GM04504 (cell line): ENCODE measurements at places on chromosomes 16 and 17.

GRCh38 chr17:742147-742793, 9.8 kb downstream of the GEMIN4 start:
- DNase-seq: no peak

DNA sequence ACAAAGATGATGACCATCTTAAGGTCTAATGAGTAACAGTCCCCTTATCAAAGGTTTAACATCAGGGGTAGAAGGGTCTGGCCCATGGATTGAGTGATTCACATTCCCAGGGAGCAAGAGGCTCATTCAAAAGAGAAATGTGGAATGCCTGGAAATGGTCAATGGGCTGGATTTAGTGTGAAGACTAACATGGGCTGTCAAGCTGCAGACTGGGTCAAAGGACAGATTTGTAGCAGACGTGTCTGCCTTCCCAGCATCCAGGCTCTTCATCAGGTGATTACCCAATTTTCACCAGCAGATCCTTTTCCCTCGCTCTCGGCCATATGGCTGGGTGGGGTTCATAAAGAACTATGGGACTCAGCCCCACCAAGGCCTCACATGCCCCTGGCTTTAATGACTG, 26.8 kb downstream of the DCUN1D3 start:
- DNase-seq: no peak

DNA sequence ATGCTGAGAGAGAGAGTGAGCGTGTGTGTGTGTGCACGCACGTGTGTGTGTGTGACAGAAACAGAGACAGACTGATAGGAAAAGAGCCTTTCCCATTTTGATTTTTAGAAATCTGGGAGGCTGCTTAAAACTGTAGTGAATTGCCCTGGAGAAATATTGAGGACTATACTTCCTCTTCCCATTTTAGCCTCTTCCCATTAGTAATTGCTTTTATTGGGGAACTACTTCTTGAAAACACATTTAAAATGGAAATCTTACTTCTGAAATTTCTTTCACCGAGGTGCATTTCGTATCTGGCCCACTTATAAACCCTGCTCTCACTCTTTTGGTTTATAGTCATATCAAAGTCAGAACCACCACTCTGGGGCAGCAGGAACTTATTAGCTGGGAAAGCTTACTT, 47.1 kb downstream of the NUP93 start:
- no peak for DNase-seq

GRCh38 chr17:73493956-73494926, 150.0 kb downstream of the SDK2 start:
- DNase-seq: no peak

DNA sequence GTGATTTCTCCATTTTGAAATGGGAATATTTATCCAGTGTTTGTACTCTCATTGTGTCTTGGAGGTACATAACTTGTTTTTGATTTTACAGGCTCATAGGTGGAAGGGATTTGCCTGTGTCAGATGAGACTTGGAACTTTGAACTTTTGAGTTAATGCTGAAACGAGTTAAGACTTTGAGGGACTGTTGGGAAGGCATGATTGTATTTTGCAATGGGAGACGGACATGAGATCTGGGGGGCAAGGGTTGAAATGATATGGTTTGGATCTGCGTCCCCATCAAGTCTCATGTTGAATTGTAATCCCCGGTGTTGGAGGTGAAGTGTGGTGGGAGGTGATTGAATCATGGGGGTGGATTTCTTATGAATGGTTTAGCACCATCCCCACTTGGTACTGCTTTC, 21.8 kb downstream of the PRDM7 start:
- DNase-seq: no peak

DNA sequence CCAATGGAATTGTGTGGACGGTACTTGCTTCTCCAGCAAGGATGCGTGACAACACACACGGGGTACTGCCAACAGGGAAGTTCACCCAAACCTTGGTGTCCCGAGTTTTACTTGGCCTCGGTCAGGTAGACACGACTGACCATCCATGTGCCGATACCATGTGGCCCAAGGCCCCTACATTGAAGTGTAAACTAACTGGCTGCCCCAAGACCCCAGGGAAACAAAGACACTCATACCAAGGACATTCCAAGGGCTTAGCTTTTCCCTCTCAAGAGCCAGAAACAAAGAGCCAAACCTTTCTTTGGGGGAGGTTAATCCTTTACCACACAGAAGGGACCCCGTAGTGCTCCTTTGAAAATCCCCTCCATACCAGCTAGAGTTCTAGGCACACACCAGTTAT, 215.9 kb upstream of the TNRC6C start:
- DNase-seq: no peak
